SK-N-SH (cell line): ENCODE measurements at places on chromosomes 6 and 20. TPM values are rescaled to one million over a fixed set of nuclear protein-coding genes. Genes with fewer than 3 reads are reported as not detected.

DNA sequence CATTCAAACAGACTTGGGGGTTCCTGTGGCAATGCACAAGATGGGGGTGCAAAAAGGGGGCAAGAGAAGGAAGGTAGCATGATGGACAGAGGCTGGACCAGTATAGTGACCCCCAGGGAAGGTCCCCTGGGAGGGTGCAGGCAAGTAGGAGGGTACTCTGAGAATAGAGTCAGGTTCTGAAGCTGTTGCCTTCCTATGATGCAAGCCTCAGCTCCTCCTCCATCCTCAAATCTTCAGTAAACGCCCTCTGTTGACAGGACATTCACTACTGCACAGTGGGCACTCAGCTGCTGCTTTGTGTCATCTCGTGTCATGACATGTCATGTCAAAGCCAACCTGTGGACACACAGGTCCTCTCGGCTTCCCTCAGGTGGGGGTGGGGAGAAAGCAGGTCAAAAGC, 5.8 kb upstream of the SDCBP2 start:
- no peak for DNase-seq
- no peaks in the 10 kb centered on the region for H3K27me3 ChIP-seq
- H3K4me3 ChIP-seq = no peak overlapping the region
- no peak overlapping the region for H3K27ac ChIP-seq

- DNase-seq = no peak
- no peak overlapping the region for H3K4me3 ChIP-seq
- H3K36me3 ChIP-seq = no peaks in the 10 kb centered on the region
- H3K4me1 ChIP-seq = no peaks in the 10 kb centered on the region
- H3K27me3 ChIP-seq = no peaks in the 10 kb centered on the region
Measured at GRCh38 chr6:3758842-3759144, 7.3 kb upstream of the PXDC1 start.

DNA sequence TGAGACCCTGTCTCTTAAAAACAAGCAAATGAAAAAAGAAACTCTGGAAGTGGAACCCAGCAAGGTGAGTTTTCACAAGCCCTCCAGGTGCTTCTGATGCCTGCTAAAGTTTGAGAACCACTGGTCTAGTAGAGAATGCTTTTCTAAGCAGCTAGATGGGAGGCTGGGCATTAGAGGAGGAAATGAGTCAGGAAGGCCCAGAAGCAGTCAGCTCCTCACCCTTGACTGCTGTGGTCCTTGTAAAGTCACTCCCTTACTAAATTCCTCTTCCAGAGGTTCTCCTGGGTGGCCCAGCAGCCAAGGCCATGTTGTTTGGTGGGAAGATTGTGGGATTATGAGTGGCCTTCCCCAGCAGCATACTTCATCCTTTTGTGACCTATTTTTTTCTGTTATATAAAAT, 52.0 kb upstream of the FYN start:
- no peak overlapping the region for H3K4me3 ChIP-seq
- no peaks in the 10 kb centered on the region; the same call in 1 of the 2 replicates for H3K4me1 ChIP-seq
- no peaks in the 10 kb centered on the region for H3K36me3 ChIP-seq
- no peak overlapping the region for H3K27ac ChIP-seq

The FBXO9 gene
- polyA plus RNA-seq = 61.9 and 72.9 TPM in 2 replicates
